GM18507 (cell line): ENCODE measurements at places on chromosomes 5 and 9.
A peak's percentile ranks its signal among the peaks of the same experiment; 100 is the strongest.

DNA sequence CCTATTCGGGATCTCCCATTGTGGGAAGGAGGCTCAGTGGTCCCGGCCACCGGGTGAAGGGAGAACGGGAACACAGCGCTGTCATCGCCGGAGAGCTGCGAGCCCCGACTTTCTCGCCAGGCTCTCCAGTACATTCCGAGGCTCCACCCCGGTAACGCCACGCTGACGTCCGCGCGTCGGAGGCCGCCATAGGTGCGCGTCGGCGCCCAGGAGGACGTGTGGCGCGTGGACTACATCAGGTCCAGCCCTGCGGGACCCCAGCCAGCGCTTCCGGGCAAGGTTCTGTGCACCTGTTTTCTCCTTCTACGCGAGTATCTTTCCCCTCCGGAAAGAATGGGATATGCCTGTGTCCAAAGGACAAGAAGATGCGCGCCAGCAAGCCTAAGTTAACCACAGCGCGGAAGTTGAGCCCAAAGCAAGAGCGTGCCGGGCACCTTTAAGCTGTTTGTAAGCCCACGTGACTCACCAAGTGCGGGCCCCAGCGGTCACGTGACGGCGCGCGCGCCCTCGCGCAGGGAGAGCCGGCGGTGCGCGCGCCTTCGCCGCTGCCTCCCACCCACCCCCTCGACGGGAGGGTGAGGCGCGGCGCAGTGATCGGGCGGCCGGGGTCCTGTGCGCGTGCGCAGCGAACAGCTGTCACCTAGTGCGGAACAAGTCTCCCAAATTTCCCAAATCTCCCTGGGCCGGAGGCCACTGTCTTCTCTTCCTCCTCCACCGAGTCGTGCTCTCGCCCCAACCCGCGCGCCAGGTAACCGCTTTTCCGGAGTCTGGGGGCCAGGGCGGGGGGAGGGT is at the start of gene KDM4C:
Gene KDM4C, plus strand, starts transcription at position 518 of the 792 bp plus-strand sequence. CDS start 35,016 bp downstream, outside the sequence.
- DNase-seq, result peak; percentile 84

DNA sequence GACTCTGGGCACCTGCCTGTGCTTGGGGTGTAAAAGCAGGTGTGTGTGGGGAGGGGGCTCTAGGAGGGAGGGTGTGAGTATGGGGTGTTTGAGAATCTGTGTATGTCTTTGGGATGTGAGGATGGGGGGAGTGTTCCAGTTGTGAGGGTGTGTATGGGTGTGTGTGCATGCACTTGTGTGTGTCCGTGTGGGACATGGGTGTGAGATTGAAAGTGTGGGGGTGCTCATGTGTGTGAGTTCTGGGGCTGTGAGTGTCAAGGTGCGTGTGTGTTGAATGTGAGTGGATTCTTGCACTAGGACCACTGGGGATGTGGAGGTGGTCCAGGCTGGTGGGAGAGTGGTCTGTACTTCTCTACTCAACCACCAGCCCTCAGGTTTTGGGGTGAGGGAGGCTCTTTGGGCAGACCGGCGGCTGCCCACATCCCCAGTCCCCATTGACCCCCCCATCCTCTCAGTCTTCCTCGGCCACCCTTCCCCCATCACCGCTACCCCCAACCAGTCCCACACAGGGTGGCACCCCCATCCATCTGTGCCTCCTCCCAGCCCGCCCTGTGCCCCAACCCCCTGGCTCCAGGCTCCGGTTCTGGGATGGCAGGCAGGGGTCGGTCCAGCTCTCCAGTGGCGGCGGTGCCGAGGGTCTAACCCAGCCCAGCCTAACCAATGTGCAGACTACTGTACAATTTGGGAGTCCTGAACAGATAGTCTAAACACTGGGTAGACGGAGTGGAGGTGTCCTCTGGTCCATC is 31.5 kb downstream of the GOLGA2 start:
- no peak for DNase-seq

DNA sequence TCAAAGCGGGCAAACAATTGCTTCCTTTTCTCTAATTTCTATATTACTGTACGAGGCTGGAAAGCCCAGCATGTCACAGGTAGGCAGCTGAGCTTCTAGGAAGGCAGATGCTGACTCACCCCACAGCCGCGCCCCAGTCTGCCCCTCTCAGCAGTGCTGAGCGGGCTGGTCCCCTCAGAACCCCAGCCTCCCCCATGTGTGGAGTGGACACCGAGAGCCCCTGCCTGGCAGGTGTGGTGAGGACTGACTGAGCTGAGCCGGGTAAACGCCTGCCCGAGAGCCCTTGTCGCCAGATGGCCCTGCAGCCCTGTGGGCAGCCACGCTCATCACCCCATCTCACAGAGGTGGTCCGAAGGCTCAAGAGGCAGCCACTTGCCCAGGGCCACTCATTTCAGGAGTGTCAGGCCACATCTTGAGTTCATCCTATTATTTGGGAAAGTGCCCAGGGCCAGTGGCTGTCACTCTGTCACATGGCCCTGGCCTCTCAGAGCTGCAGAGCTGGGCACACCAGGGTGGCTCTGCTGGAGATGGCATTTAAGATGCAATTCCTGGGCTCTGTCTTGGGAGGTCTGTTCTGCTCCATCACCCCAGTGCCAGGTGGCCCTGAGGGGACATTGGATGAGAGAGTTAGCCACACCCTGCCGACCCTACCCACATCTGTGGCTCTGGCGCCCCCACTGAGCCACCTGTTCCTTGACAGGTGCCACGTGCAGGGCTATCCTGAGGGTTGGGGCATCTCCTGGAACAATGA is 12.4 kb downstream of the CARD19 start:
- no peak for DNase-seq

GRCh38 chr5:31617867-31618266 is 21.1 kb upstream of the PDZD2 start:
- DNase-seq, result no peak

DNA sequence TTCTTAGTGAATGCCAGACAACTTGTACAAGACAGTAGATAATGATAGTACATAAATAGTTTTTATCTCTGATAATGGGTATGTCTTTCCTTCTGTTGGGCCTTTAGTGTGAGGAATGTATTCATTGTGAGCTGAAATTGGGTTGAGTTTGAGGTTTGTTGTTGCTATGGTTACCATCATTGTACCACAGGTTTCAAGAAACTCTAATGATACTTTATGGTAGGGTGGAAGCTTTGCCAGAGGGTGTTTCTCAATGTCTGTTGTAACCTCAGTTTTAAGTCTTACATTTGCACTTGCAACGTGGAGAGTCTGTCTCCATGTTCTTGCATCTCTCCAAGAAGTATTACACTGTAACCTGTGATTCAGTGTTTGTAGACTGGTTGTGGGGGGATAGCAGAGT is 1550.1 kb downstream of the MAT2B start:
- no peak for DNase-seq

- no peak for DNase-seq
Observed at GRCh38 chr9:136734837-136735496, 7.8 kb downstream of the LCN10 start.

DNA sequence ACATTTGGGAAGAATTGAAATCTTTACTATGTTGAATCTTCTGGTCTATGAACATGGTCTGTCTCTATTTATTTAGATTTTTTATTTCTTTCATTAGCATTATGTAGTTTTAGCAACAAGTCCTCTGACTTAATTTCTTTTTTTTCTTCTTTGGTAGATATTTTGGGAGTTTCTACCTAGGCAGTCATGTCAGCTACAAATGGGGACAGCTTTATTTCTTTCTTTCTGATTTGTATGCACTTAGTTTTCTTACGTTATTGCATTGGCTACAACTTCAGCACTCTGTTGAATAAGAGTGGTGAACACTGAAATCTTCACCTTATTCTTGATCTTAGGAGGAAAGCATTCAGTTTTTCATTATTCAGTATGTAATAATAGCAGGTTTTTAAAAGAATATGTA is 33.5 kb downstream of the SMC5 start:
- DNase-seq, result no peak

DNA sequence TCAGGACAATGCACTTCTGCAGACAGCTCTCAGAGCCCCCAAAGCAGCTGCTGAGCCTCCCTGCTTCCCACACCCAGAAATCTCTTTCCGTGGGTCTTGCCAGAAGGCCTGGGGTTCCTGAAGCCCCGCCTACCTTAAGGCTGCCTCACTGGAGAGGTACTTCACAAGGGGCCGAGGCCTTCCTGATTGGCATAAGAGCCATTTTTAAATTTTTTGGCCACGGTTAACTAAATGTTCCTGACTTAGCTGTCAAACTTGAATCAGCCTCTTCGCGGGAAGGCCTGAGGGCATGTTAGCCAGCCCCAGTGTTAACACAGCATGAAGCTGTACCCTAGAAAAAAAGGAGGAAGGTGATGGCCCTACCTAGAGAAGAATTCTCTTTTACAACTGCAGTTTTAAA is 20.7 kb upstream of the EPB41L4B start:
- no peak for DNase-seq

- DNase-seq, result no peak
Observed at GRCh38 chr9:14209399-14210345, 104.3 kb downstream of the NFIB start.

DNA sequence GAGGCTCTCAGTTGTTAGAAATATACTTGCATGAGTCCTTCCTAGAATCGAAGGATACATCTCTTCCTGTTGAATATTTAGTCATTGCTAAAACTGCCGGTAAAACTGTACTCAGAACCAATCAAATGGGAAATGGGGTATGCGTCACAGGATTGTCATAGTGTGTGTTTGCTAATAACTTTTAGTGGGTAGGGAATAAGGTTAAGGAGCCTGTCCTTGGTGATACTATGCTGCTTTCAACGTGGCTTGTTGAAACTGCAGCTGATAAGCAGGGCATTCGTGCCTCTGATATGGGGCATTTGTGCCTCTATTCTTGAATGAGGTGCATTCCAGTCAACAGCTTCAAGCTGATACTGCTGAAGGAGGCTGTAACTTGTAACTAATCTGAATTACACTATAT is 26.6 kb downstream of the HABP4 start:
- DNase-seq, result no peak

- DNase-seq, result no peak
Observed at GRCh38 chr5:9519537-9519936, 26.3 kb downstream of the SEMA5A start.

GRCh38 chr5:81572201-81572600 is 178.3 kb upstream of the ACOT12 start:
- no peak for DNase-seq

DNA sequence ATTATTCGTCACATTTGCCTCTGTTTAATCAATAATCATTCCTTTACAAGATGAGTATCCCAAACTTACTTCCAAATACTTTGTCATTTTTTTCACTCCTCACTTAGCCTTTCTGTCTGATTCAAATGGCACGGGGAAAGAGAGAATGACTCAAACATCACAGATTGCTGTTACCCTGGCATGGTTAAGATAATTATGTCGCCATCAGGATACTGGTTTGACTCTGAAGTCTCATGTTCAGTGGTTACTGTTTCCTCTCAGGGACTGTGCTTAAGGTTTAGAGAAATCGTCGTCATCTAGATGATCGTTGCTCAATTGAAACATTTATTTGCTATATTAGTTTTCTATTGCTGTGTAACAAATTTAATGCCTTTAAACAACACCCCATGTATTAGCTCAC is 45.2 kb upstream of the RAD23B start:
- no peak for DNase-seq

- DNase-seq, result no peak
Observed at GRCh38 chr9:114908805-114909448, 21.5 kb downstream of the TNFSF8 start.

GRCh38 chr5:134432677-134433359 is 21.1 kb upstream of the CDKN2AIPNL start:
- DNase-seq, result no peak

GRCh38 chr5:162824360-162824759 is 613.0 kb upstream of the CCNG1 start:
- DNase-seq, result no peak

GRCh38 chr5:133401731-133402347 is 210.5 kb downstream of the FSTL4 start:
- DNase-seq, result no peak

- peak; percentile 33 for DNase-seq
Observed at GRCh38 chr5:68406767-68407241, 191.2 kb downstream of the PIK3R1 start.

DNA sequence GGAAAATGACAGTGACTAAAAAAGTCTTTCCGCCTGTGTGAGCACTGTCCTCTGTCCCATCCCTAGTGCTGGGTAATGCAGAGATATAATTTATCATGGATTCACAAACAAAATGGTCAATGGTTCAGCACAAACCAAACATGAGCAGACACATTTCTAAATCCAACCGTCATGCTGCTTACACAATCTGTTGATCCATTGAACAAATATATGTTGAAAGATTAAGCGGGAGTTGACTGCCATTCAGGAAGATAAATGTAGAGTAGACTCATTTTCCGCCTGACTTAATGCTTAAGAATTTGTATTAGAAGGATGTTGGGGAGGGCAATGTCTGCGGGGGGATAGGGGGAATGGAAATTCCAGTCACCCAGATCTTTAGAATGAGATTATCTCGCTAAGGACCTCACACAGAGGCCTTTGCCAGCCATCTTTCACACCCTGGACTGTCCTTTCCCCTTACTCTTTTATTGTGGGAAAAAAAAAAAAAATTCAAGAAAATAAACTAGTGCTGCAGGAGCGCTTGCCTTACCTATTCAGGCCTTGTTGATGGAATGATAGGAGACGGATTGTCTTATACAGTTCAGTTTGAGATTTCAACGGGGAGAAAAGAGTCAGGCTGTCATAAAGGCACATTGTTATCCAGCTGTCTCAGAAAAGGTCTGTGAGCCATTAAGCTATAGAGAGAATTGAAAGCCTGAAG is 153.7 kb downstream of the TLE1 start:
- DNase-seq, result no peak
